ENCODE measurements at places on chromosomes 1 and 21.

GRCh38 chr1:33234131-33234530 lies 22.2 kb upstream of the ZNF362 start:
- no peak overlapping the region for H3K4me3 ChIP-seq
- H3K4me1 ChIP-seq = peaks cover 3% of the 10 kb centered on the region
- H3K36me3 ChIP-seq = no peaks in the 10 kb centered on the region
- DNase-seq = no peak
- no peak overlapping the region for H3K27ac ChIP-seq
- peaks cover 36% of the 10 kb centered on the region for H3K27me3 ChIP-seq

DNA sequence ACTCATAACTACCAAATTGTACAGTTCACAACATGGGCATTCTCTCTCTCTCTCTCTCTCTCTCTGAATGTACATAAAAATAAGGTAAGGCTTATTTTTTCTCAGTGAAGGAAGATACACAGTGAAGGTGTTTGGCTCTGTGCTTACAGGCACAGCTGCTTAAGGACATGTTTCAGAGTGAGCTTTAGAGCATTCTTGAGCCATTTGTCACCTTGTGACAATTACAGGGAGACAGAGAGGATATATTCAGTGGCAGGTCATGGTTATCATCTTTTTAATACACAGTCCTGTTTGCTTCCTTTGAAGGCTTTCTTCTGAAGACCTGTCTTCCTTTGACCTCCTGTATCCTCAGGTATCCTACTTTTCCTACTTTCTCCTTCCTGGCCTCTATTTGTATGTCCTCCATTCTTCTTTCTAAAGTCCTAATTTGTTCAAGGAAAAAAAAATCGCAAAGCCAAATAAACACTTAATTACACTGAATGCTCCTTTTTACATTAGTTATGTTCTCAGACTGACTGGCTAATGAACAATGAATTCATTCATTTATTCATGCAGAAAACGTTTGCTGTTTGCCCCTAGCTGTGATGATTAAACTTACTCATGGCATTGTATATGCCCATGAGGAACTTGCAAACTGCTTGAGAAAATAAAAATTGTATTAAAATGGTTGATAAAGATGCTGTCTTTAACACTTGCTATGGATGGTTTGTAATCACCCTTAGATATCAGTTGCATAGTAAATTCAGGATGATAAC lies 33.4 kb downstream of the HSD17B7 start:
- peaks cover 27% of the 10 kb centered on the region for H3K27me3 ChIP-seq
- no peak overlapping the region for H3K4me3 ChIP-seq
- H3K27ac ChIP-seq = peak overlapping the region; percentile 47

- no peak for DNase-seq
- peaks cover 3% of the 10 kb centered on the region for H3K36me3 ChIP-seq
- H3K27ac ChIP-seq = no peak overlapping the region
- H3K4me3 ChIP-seq = no peak overlapping the region
- peaks cover 32% of the 10 kb centered on the region for H3K27me3 ChIP-seq
- H3K4me1 ChIP-seq = peaks cover 4% of the 10 kb centered on the region
These were observed 8.9 kb downstream of the OVAAL start for GRCh38 chr1:180567654-180568053.

- no peak for DNase-seq
- peaks cover 8% of the 10 kb centered on the region for H3K36me3 ChIP-seq
- H3K27ac ChIP-seq = no peak overlapping the region
These were observed 135.5 kb upstream of the GRIK3 start for GRCh38 chr1:37169743-37170275.

DNA sequence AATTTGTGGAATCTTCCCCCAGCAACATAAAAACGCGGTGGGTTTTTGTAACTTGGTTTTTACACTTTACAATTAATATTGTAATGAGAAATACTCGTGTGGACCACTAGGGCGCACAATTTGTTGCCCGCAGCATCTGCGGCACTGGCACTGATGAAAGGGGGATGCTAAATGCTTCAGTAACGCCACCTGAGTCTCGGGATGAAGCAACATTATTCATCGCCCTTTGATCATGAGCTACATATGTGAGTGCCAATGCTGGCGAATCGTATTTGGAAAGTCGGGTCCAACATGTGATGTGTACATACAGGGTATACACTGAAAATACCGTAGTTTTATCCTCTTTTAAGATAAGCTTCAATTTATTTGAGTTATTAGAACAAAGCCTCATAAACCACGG lies 34.2 kb upstream of the COX20 start:
- H3K4me3 ChIP-seq = no peak overlapping the region
- DNase-seq = peak; percentile 18
- H3K27me3 ChIP-seq = no peaks in the 10 kb centered on the region
- no peaks in the 10 kb centered on the region for H3K36me3 ChIP-seq
- H3K4me1 ChIP-seq = peaks cover 3% of the 10 kb centered on the region

DNA sequence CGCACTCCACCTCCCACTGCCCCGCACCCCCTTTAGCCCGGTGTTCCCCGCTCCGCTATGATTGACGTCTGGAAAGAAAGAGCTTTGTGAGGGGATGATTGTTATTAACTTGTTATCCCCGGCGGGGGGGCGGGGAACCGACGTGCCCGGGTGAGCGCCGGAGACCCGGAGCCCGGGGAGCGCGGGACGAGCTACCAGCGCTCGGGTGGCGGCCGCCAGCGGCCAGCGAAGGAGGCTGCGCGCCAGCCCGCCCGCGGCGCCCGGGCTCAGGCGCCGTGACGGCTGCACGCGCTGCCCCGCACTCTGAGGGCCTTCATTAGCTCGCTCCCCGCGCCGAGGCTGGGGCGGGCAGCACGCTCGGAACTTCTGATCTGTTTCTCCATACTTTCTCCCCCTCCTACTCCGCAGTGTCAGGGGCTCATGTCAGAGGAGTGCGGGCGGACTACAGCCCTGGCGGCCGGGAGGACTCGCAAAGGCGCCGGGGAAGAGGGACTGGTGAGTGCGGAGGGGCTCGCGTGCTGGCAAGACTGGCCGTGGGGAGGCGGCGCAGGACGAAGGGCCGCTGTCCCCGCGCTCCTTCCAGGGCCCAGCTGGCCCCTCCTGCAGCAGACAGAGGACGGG lies 2.1 kb downstream of the LHX8 start:
- H3K4me3 ChIP-seq = no peak overlapping the region
- peaks cover 78% of the 10 kb centered on the region for H3K27me3 ChIP-seq
- DNase-seq = no peak
- no peaks in the 10 kb centered on the region for H3K36me3 ChIP-seq
- H3K4me1 ChIP-seq = peaks cover 3% of the 10 kb centered on the region
- H3K27ac ChIP-seq = no peak overlapping the region

- H3K27ac ChIP-seq = no peak overlapping the region
- H3K4me1 ChIP-seq = no peaks in the 10 kb centered on the region
- no peak for DNase-seq
- no peaks in the 10 kb centered on the region for H3K27me3 ChIP-seq
These were observed 850.2 kb downstream of the BRINP3 start for GRCh38 chr1:189627427-189627826.

DNA sequence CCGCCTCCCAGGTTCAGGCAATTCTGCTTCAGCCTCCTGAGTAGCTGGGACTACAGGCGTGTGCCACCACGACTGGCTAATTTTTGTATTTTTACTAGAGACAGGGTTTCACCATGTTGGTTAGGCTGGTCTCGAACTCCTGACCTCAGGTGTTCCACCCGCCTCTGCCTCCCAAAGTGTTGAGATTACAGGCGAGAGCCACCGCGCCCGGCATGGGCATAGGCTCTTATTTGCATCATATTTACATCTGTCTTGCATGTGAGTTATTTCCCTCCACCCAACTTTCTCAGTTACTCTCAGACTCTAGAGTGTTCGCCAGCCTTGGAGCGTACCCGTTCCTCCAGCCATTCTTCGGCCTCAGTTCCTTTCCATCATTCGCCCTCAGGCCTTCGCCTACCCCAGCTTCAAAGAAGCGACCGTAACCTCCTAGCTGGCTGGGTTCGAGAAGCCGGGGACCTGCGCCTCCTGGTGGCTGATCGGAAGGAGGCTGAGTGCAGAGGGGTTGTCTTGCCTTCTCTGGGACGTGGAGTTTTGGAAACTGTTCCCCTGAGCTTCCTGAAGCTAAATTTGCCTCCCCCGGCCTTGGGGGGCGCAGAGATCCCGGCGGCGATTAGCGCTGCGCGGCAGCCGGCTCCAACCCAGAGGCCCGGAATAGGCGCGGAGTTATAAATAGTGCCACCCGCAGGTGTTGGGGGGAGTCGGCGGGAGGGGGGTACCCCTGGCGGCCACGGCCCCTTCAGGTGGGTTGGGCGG lies 3.6 kb upstream of the ZBTB7B start:
- peak overlapping the region; percentile 99 for H3K4me3 ChIP-seq
- H3K36me3 ChIP-seq = peaks cover 3% of the 10 kb centered on the region
- peak; percentile 48 for DNase-seq
- H3K27ac ChIP-seq = peak overlapping the region; percentile 96
- H3K4me1 ChIP-seq = peaks cover 37% of the 10 kb centered on the region
- no peaks in the 10 kb centered on the region for H3K27me3 ChIP-seq

GRCh38 chr1:161330346-161330745 lies 16.2 kb downstream of the SDHC start:
- no peak overlapping the region for H3K4me3 ChIP-seq
- peaks cover 7% of the 10 kb centered on the region for H3K4me1 ChIP-seq
- peaks cover 16% of the 10 kb centered on the region for H3K36me3 ChIP-seq
- H3K27me3 ChIP-seq = no peaks in the 10 kb centered on the region

Measured in T-helper 17 cell (primary cell).